ENCODE measurements at places on chromosomes 3 and 15. TPM values are rescaled to one million over a fixed set of nuclear protein-coding genes. Genes with fewer than 3 reads are reported as not detected.

Gene SHISA5
- 218 TPM for total RNA-seq

DNA sequence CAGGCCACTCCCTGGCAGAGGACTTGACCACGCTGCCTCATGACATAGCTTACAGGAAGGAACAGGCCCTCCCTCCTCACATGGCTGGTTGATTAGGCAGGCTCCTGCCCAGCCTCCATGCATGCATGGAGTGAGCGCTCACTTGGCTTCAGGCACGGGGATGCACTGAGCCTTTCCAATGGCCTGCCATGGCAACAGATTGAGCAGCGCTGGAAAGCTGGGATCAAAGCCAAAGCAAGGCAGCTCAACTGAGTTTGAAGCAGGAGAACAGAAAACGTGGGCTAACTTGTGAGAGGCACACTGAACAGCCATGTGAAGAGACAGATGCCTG is 5.9 kb upstream of the GRAMD2A start:
- DNase-seq, result no peak

- no peak for DNase-seq
Measured at GRCh38 chr3:183857863-183858262, 26.8 kb downstream of the PARL start.

- no peak for DNase-seq
Measured at GRCh38 chr15:74417225-74417624, 16.5 kb downstream of the SEMA7A start.

DNA sequence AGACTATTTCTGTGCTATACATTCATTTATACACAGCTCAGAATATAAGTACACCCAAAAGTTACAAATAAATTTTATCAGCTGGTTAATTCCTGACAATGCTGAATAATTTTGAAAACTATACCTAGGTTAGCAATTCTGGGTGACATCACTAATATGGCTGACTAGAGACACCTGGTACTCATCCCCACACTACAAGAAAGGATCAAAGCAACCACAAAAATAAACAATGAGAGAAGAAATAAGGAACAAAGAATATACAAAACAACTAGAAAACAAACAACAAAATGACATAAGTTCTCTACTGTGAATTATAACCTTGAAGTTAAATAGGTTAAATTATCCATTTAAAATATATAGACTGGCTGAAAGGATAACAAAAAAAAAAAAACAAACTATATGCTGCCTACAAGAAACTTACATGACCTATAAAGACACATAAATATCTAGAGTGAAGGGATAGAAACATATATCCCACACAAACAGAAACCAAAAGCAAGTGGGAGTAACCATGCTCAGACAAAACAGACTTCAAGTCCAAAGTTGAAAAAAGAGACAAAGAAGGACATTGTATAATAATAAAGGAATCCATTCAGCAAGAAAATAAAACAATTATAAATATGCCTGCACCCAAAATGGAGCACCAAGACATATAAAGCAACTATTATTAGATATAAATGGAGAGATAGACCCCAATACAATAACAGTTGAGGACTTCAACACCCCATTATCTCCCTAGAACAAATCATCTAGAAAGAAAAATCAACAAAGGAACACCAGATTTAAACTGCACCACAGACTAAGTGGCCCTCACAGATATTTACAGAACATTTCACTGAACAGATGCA is 57.8 kb downstream of the IMPG2 start:
- no peak for DNase-seq

DNA sequence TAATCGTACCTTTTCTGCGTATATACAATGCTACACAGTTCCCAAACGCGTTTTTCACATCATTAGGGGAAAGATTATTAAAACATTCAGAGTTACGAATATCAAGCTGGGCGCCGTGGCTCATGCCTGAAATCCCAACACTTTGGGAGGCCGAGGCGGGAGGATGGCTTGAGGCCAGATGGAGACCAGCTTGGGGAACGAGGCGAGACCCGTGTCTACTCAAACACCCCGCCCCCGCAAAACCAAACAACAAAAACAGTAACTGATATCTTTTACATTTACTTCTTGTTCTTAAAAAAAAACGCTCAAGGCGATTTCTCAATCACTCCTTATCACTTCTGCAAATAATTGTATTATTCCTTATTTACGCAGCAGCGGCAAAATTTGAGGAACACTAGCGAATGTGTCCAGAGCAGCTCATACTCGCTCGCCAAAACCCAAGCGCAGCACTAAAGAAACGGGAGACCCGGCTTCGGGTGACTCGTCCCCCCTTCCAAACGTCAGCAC is 1.2 kb downstream of the ZBTB11 start:
- DNase-seq, result no peak

DNA sequence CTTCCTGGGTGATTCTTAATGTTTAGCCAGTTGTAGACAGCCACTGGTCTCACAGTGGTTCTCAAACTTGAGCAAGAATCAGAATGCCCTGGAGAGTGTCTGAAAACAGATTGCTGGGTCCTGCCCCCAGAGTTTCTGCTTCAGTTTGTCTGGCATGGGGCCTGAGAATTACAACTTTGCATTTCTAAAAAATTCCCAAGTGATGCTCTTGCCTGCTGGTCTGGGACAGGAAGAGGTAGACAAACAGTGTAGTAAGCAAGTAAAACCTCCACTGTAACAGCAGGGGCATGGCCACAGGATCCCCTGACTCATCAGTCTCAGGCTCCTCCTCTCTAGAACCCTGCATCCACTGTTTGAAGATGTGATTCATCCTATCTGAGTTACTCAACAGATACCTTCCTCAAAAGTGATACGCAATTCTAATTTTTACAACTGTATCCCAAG is 36.5 kb downstream of the DZIP1L start:
- DNase-seq, result no peak

DNA sequence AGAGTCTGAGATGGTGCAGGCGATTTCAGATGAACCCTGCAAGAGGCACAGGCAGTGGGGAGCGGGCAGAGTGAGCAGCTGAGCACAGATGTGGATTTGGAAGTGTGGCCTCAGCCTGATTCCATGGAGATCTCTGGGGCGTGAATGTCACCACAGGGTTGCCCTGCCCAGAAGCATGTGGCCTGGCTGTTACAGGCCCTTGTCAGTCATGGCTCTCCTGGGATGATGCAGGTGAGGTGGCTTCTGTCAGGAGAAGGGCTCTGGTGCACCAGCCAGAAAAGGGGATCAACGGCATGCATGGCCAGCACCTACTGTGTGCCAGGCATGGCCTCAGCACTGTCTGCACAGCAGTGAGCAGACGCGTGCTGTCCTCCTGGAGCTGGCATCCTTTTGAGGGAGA is 11.9 kb downstream of the HDAC11 start:
- DNase-seq, result no peak

Data from CD4-positive, alpha-beta memory T cell (primary cell).